ENCODE measurements at places on chromosomes 4 and X.

- DNase-seq = no peak
Measured at GRCh38 chrX:23435575-23435974, 100.9 kb downstream of the PTCHD1 start.

- DNase-seq = peak; percentile 40
Measured at GRCh38 chr4:79198951-79199587, 126.8 kb downstream of the NAA11 start.

DNA sequence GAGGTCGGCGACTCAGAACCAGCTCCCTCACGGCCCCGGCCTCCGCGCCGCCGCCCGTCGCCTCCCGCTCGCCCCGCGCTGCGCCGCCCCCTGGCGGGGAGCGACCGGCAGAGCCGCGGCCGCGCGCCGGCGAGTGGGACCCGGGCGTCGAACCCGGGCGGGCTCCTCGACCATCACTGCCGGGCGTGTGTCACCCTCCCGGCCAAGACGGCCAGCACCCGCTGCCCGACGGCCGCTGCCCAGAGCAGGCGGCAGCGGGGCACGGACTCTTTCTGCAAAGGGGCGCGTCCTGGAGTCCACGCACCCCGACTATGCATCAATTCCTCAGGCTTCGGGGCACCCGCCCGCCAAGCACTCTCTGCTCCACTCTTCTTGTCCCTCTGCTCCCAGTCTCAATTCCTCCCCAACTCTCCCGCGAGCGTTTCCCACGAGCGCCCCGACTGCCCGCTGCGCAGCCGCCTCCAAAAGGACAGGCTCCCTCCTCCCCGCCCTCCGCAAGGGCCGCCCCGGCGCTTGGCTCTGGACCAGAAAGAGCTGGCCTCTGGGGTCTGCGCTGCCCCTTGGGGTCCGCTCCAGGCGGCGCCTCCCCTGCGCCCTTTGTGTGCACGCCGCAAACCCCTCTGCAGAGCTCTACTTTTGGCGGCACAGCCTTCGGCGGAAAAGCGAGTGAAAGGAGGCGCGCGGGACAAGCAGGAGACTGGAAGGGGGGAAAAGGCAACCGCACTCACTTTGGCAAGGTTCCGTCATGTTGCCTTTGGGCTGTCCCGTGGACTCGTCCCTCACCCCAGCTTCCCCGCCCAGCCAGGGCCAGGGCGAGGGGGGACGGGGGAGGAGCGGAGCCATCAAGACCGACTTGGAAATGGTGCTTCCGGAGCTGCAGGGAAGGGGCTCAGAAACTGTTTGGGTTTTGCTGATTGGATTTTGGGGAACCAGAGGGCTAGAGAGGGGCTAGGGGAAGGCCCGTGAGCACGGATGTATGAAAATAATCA is 1.0 kb downstream of the PDE5A start:
- peak; percentile 87 for DNase-seq

GRCh38 chr4:139654516-139654915 is 11.1 kb upstream of the MGST2 start:
- DNase-seq = no peak

GRCh38 chr4:20395160-20395773 is 143.6 kb downstream of the SLIT2 start:
- DNase-seq = peak; percentile 73

- DNase-seq = no peak
Measured at GRCh38 chr4:168449719-168450452, 30.4 kb downstream of the DDX60L start.

DNA sequence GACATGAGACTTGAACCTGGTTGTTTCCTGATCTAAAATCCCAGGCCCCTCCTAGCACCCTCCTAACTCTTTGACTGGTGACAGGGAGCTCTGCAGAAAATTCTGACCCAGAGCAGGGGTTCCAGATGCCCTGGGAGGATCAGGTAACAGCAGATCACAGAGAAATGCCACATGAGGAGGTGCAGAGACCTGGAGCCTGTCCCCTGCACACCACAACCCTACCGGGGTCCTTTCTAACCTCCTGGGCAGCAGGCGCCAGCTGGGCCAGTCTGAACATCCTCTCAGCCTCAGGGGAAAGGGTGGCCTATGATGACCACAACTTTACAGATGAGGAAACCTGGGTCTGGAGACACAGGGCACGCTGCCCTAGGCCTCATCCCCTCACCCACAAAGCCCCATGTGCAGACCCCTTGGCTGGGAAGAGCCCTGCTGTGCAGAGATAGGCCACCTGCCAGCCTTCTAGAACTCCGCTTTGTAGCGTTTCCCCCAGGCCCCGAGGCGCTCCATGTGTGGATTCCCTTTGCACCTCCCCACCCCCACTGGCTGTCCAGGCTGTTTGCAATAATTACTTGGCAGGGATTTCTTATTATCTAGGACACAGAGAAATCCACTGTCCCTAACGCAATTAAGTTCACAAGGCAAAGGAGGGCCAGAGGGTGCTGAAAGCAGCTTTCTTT is 36.5 kb downstream of the WDR1 start:
- no peak for DNase-seq

DNA sequence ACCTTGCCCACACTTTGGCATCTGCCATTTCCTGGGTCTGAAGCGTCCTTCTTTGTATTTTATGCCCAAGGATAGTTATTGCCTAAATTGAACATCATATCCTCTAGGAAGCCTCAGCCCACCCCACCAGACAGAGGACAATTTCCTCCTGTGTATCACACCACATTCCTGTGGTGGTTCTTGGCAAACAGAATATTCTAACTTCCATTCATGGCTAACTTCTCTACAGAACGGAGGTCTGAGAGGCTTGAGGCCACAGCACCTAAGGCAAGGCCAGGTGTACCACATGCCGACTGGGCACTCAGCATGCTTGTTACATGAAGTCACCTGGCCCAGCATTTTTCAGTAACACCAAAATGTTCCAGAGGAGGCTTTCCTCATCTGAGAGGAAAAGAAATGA is 42.4 kb downstream of the CD99L2 start:
- no peak for DNase-seq

- DNase-seq = no peak
Measured at GRCh38 chrX:10900585-10901289, 210.4 kb upstream of the HCCS start.

GRCh38 chr4:26377328-26378311 is 56.8 kb downstream of the RBPJ start:
- DNase-seq = no peak

GRCh38 chr4:25103418-25103817 is 56.8 kb downstream of the SEPSECS start:
- no peak for DNase-seq

- no peak for DNase-seq
Measured at GRCh38 chrX:73562458-73562857, 539 bp upstream of the CHIC1 start.

DNA sequence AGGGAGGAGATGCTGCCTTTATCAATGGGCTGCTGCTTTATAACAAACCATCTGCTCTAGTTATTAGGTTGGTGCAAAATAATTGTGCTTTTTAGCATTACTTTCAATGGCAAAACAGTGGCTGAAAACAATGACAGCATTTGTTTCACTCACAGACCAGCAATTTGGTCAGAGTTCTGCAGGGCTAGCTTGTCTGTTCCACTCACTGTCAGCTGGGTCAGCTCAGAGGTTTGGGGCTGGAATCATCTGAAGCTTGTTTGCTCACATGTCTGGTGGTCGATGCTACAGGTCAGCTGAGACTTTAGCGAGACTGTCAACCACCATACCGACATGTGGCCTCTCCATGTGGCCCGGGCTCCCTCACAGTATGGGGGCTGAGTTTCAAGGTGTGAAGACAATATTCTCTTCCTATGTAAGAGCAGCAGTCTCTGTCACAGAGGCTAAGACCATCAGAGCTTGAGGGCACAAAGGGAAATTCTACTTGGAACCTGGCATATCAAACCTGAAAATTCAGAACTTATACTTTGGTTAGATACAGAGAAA is 81.3 kb upstream of the LIMCH1 start:
- DNase-seq = no peak

GRCh38 chrX:37509349-37509748 is 62.1 kb upstream of the LANCL3 start:
- peak; percentile 32 for DNase-seq

- DNase-seq = peak; percentile 54
Measured at GRCh38 chrX:23811108-23811651, 28.2 kb downstream of the SAT1 start.

GRCh38 chrX:150958177-150958576 is 25.0 kb upstream of the HMGB3 start:
- no peak for DNase-seq

DNA sequence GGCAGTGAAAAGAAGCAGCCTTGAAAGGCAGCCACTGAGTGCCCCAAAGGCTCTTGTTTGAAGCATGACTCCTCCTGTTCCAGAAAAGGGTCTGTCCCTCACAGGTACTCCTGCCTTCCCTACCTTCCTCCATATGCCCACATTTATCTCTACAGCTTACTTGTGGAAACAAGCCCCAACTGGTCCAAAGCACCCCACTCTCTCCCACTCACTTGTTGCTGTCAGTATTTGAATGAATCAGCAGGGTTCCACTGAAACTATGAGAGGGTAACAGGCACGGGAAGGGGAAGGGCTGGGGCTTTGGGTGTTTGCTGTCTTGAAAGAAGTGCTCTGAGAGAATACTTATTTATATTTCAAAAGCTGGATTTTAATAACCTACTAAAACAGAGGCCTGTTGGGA is 34.9 kb downstream of the GPR143 start:
- no peak for DNase-seq

DNA sequence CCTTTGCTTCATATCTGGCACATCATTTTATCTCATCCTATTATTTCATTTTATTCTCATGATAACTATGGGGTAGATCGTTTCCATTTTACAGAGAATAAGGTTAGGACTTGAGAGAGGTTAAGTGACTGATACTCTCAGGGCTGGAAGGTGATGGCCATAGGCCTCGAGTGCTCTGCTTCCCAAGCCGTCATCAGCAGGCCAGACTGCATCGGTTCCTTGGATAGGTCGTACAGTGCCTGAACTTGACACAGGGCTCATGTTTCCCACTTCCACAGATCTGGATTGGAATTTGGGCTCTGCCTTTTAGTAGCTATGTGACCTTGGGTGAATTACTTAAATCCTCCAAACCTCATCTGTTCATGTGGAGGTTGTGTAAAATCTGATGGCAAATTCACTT is 81.4 kb downstream of the TMEM131L start:
- DNase-seq = no peak

DNA sequence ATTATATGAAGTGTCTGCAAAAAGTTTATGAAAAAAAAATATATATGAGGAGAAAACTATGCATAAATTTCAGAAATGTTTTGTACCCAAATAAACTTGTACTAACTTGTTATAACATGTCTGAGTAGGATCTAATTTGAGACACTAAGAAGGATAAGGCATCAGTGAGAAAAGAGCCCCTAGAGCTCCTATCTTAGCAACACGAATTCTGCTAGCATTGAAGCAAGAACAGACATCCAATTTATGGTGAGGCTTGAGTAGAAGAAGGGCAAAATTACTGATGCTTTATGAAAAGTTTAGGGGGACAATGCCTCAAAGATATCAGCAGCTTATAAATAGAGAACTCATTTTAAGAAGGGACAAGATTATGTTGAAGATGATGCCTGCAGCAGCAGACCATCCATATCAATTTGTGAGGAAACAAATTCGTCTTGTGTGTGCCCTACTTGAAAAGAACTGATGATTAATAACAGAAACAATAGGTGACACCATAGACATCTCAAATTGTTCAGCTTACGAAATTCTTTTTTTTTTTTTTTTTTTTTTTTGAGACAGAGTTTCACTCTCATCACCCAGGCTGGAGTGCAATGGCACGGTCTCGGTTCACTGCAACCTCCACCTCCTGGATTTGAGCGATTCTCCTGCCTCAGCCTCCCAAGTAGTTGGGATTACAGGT is 35.7 kb upstream of the ADAM29 start:
- no peak for DNase-seq

DNA sequence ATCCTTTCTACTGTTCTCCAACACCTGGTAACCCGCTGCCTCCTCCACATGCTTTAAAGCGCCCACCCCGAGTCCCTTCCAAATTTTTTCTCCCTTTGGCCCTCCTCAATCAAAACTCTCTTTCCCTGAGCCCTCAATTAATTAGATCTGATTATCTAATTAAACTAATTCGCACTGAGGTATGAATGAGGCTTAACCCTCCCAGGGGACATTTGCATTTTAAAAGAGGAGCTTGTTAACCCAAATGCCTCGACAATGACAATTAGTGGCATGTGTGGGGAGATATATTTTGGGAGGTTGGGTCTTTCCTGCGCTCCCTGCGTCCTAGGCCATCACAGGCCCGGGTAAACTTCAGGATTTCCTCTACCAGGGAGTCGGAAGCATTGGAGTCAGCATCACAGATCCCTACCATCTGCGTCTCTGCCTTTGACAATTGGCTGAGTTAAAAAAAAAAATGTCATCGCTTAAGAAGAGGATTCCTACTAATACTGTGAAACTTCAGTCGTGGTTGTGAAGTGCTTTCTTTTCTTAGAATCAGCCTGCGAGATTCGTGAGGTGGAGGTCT is 50.6 kb downstream of the TENM3 start:
- no peak for DNase-seq

GRCh38 chrX:50691820-50692219 is 122.2 kb downstream of the SHROOM4 start:
- peak; percentile 66 for DNase-seq

- DNase-seq = no peak
Measured at GRCh38 chr4:125316791-125317524, 2.2 kb downstream of the FAT4 start.

DNA sequence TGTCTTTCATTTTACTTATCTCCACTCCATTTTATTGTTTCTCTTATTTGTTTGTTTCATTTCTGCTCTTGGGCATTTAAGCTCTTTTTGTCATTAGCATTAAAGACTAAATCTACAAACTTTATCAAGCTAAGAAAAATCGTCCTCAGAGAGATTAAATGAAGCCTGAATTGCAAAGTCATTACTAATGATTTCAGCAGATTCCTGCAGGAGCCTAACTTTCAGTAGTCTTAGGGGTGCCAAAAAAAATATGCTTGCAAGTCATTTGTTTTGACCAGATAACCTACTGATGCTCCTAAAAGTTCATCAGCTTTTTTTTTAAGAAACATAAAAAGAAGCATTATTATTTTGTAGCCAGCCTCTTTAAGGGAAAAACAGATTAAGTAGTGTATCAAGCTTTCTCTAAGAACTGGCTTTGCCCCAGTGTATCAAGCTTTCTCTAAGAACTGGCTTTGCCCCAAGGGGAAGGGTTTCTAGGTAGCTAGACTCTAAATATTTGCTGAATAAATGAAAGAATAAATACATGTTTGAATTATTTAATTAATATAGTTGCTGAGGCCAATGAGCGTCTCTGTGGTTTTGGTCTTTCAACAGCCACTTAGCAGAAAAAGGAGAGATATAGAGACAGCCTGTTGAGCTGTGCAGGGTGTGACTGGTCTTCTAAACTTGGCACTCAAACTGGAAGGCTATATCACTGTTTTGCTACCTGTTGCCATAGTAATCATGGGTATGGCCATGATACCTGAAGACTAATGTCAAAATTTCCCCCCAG is 174.2 kb downstream of the BTC start:
- no peak for DNase-seq

- no peak for DNase-seq
Measured at GRCh38 chr4:5461477-5461876, 246.9 kb downstream of the EVC2 start.
